ENCODE measurements at places on chromosomes 12 and 14.
A peak's percentile ranks its signal among the peaks of the same experiment; 100 is the strongest.

DNA sequence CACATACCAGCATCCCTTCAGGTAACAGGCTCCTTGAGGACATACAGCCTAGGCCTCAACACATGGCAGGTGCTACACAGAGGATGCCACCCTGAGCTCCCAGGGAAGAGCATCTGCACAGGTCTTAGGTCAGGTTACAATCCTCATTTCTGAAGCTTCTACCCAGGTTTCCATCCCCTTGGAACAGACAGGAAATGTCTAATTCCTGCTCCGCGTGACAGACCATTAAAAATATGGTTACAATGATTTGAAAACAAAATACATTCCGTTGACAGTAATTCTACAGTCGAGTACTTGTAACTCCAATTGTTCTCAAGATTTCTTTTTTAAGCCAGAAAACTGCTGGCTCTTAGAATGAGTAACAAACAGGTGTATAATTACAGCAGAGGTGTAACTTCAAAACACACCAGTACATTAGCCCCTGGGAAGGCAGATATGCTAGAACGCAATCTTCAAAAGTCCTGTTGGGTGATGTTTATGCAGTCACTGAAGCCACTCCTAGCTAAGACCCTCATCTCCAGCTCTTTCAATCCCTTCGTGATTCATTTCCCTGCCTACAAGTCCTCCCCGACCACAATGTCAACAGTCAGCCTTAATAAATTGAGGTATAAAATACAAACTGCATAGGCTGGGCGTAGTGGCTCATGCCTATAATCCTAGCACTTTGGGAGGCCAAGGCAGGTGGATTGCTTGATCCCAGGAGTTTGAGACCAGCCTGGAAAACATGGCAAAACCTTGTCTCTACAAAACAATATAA, 11.6 kb downstream of the SETD3 start:
- DNase-seq = no peak

GRCh38 chr14:61455351-61455750, 134.0 kb downstream of the PRKCH start:
- no peak for DNase-seq

DNA sequence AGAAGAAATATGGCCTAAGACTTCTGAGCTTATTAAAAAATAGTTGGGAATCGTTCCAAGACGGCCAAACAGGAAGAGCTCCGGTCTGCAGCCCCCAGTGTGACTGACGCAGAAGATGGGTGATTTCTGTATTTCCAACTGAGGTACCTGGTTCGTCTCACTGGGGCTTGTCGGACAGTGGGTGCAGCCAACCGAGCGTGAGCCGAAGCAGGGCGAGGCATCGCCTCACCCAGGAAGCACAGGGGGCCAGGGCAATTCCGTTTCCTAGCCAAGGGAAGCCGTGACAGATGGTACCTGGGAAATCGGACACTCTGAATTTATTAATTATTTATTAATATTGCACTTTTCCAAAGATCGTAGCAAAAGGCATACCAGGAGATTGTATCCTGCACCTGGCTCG, 857.8 kb downstream of the C12orf50 start:
- DNase-seq = no peak

GRCh38 chr14:79225815-79226214, 985.5 kb downstream of the DIO2 start:
- DNase-seq = no peak

GRCh38 chr12:11650286-11651281, 1.1 kb downstream of the ETV6 start:
- peak; percentile 53 for DNase-seq

- DNase-seq = no peak
Observed at GRCh38 chr14:104297721-104298401, 159.5 kb downstream of the KIF26A start.

GRCh38 chr12:28104903-28105864, 85.1 kb upstream of the CCDC91 start:
- DNase-seq = no peak

DNA sequence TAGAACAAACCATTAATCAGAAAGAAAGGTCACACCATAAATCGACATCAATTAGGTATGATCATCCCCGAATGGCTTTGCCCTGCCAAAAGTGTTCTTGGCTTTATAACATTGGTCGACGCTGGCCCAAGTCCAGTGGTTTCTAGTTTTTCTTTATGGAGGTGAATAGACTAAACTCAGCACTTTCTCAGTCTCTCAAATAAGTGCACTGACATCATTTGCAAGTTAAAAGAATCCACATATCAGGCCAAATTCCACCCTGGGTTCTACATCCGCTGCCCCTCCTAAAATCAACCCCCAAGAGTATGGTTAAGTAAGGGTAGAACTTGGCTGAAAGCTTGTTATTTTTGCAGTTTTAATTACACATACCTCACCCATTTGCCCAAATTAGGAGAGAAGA, 314.3 kb downstream of the C12orf75 start:
- peak; percentile 34 for DNase-seq

- no peak for DNase-seq
Observed at GRCh38 chr14:98721061-98721460, 550.9 kb downstream of the BCL11B start.

GRCh38 chr14:49620182-49621113, at the start of the genes MGAT2 and RPL36AL:
TSS of gene MGAT2 (plus strand) at chr14:49620799. CDS start at chr14:49621269, 470 bp downstream.
TSS of gene RPL36AL (minus strand) at chr14:49620626. CDS start at chr14:49619104, 1,522 bp downstream.
- peak; percentile 99 for DNase-seq

GRCh38 chr12:30012816-30013450, 229.2 kb upstream of the TMTC1 start:
- DNase-seq = no peak
